ENCODE measurements at places on chromosomes 11 and 22.
A peak's percentile ranks its signal among the peaks of the same experiment; 100 is the strongest.

DNA sequence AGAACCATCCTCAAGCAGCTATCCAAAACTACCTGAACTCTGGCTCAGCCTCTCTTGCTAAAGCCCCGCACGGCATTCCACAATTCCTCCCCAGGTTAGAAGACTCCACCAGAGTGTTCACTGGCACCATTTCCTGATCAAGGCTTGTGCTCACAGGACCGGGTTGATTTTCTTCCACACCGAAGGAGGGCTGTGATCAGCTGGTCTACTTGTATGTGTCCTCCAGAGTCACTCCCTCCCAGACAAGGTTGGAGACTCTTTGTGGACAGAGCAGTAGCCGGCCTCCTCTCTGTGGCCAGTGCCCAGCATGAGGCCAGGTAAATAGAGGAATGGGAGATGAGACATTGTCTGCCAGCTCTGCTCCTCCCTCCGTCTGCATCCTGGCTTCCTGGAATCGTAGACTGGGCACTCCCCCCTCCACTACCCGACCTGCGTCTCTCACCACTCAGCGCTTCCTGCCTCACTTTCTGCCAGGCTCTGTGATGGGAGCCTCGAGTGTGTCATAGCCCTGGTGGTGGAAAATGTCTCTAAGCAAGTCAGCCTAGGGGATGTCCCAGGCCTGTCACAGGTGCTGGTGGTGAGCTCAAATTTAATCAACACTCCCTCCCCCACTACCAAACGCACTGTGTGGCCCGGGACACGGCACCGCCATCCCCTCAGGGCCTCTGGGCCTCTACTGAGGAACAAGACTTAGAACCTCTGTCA lies 12.5 kb upstream of the TMPRSS6 start:
- DNase-seq = peak; percentile 49

DNA sequence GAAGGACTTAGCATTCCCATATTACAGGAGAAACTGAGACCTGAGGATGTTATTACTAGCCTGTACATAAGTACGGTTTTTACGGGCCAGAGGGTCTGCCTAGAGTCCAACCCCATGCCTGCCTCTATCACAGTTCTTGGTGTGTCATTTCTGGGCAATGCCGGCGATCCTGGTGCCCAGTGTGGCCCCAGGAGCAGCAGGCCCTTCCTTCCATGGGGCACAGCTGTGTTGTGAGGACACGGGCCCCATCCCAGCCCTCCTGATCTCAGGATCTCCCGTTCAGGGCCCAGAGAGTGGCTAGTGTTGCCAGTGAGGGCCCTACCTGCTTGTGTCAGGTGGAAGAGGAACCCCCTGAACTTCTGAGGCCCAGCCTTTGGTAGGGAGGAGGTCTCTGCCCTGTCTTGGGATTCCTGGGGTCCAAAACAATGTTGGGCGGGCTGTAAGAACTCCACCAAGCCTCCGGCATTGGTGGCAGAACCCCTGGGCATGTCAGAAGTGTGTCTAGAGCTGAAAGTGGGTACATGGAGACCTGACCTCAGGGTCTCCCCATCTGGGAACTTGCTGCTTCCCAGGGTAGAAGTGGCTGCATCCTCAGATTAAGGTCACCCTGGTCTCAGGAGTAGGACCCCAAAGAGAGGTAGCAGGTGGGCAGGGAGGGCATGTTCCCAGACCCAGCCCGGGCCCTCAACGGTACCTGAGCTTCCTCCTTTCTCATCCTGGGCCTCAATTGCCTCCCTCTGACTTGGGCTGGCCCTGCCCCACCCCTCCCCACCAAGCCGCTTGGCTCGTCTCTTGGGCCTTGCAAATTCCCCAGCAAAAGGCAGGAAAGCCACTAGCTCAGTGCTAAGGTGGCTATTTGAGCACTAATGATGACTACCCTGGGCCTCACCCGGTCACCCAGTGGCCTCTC lies 74.6 kb upstream of the KCNQ1OT1 start:
- no peak for DNase-seq

DNA sequence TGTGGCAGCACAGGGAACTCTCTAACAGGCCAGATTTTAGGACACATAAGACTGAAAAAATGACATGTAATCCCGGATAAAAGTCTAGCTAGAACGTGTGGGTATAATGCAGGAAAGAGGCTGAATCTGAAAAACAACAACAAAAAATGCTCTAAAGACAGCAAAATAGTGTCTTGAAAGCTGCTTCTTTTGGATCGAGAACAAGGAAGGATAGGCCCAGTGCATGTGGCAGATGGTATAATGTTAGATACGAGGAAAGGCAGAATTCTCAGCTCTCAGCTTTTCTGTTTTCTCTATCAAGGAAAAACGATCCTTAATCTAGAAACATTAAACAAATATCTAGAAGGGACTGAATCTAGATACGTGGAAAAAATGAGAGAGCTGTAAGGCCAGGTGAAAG lies 33.8 kb upstream of the PARVA start:
- no peak for DNase-seq

DNA sequence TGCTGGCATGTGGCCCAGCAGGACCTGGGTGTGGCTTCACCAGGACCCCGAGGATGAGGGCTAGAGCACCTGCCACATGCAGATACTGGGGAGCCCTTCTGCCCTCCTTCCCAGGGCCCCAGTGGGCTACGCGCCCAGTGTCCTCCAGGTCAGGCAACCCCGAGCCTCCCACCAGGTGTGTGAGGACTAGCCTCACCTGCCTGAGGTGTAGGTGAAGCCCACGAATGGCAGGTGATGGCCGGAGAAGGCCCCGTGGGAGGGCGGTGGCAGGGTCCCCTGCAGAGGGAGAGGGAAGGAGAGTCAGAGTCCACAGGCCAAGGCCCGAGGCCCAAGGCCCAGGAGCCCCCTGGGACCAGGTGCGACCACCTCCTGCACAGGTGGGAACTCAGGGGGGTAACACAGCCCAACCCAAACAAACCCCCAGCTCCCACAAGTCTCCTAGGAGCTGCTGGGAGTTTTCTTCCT lies 6.5 kb downstream of the CDC42BPG start:
- DNase-seq = no peak

DNA sequence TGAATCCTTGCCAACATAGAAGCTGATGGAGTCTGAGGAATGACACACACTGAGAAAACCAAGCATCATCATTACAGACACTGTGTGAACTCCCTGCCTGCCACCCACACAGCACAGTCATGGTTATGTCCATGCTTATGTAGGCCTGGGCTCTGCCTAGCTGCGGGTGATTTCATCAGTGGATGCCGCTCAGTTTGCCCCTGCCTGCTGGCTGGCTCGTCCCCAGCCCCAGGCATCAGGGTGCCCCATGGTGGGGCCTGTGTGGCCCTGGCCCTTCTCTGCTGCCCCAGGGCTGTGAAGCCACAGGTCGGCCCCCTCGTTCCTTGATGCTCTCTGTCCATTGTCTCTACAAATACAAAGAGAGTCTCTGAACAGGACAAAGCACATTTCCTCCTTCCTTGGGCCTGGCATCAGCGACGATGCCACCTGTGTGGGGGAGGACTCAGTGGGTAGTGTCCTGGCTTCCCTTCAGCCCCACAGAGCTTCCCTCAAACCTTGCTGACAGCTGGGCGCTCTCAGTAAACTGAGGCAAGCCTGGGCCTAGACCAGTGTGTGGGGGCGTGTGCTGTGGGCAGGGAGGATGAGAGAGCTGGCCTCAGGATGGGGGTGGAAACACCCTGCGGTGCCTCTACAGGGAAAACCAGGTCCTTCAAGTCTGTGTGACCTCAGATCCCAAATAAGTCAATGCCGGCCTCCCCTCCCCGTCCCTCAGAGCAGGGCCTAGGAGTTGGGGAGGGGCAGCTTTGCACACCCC lies 20.0 kb upstream of the TUB start:
- peak; percentile 83 for DNase-seq

DNA sequence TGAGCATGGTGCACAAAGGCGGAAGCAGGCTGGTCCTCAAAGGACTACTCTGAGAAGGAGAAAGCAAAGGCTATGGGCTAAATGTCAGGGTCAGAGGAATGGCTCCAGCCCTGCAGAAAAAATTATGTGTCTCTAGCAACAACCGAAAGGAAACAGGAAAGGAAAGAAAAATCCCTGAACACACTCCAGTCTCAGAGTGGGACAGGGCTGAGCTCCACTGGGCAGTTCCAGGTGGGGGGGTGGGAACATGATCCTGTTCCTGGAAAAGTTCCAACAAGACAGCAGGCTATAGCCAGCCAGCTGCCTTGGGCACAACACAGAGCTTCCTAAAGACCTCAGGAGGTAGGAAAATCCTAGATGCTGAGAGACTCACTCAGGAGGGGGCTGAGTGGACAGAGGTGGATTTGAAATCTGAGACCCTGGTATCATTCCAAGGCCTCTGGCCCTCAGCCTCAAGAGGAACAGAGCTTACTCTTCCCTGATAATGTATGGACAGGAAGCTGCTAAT lies 1088.2 kb downstream of the TBC1D22A start:
- DNase-seq = no peak

DNA sequence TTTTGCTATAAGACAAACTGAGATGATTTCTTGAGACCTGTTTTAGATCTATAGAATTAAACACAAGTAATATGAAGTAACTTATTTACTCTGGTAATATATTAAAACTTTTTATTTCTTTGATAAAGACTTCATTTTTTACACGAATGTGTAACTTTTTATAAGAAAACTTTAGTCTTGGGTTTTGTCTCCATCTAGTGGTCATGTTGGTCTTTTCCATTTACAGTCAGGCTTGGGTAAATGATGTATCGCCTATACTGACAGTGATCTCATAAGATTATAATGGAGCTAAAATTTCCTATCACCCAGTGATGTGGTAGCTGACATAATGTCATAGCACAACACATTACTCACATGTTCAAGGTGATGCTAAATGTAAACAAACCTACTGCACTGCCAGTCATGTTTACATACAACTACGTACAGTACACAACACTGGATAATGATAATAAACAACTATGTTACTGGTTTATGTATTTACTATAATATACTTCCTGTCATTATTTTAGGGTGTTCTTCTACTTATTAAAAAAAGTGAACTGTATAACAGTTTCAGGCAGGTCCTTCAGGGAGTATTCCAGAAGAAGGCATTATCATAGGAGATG lies 7.5 kb upstream of the C11orf97 start:
- DNase-seq = peak; percentile 52

GRCh38 chr11:70242885-70243284 lies 27.6 kb upstream of the PPFIA1 start:
- DNase-seq = no peak

DNA sequence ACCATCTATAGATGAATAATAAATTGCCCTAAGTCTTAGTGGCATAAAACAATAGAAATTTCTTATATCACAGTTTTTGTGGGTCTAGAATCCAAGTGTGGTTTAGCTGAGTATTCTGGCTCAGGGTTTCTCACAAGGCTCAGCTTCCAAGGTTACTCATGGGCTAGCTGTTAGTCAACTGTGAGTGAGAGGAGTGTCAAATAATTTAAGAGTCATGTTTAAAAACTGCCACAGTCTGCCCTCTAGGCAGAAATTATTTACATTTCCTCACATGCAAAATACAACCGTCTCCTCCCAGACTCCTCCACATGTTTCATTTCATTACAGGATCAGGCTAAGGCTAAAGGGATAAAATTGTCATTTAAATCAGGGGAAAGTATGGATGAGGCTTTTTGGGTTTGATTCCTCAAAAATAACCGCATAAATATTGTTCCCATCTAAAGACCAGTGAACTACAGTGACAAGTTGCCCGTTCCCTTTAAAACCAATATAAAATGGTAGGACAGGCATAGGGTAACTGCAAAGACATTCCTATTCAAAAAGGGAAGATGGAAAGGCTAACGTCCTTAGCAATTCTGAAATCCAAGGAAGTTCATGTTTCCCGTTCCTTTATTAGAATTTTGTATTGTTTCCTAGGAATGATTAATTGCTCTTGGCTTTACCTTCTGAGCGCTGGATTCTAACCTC lies 324.3 kb downstream of the DYNC2H1 start:
- DNase-seq = peak; percentile 70

GRCh38 chr22:28815111-28815510 lies 14.7 kb upstream of the XBP1 start:
- DNase-seq = no peak

DNA sequence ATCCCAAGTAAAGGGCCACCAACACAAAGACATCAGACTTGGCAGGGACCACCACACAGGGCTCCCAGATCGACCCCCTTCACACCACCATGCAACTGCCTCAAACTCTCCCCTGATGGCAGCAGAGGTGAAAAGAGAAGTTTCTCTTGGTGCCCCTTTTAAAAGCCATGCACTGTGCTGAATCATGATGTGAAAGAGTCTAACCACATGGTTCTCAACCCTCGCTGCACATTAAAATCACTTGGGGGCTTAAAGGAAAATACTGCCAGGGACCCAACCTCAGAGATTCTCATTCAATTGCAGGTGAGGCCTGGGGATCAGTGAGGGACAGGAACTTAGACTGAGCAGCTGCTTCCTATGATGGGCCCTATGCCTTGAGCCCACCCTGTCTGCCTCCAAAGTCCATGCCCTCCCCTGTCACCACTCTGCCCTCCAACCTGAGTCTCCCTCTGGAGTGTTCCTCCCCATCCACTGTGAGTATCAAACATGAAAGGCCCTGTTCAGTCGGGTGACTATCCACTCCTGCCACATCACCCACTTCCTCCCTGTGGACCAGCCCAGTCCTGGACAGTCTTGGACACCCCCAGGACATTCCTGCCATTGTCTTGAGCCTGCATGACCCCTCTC lies 40.8 kb downstream of the PLEKHA7 start:
- DNase-seq = no peak

- no peak for DNase-seq
Observed at GRCh38 chr11:64379817-64380709, 21.1 kb downstream of the RPS6KA4 start.

DNA sequence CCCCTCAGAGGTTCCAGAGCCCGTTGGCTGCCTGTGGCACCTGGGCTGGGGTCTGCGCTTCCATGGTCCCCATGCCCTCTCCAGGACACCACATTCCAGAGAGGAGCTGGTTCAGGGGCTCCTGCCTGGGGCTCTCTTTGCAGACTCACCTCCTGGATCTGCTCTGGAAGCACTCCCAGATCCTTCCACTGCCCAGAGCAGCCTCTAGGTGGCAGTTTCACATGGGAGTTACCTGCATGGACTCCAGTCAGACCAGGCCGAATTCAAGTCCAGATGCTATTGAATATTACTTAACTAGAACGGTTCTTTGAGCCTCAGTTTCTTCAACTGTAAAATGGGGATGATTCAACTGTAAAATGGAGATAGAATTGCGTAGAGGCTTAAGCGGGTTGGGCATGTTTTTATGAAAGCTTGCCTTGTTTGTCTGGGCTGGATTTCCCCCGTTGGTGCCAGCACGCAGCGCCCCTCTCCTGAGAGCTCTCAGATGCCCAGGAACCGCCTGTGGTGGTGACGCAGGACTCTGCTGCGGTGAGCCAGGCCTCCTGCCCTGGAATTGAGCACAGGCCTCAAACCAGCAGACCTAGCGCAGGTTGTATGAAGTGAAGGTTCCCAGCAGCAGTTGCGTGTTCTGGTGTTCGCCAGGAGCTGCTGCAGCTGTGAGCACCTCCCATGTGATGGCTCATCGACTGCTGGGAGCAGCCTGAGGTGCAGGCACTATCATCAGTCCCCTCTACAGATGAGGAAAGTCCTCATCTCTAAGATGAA lies 44.2 kb downstream of the LMO1 start:
- peak; percentile 73 for DNase-seq

DNA sequence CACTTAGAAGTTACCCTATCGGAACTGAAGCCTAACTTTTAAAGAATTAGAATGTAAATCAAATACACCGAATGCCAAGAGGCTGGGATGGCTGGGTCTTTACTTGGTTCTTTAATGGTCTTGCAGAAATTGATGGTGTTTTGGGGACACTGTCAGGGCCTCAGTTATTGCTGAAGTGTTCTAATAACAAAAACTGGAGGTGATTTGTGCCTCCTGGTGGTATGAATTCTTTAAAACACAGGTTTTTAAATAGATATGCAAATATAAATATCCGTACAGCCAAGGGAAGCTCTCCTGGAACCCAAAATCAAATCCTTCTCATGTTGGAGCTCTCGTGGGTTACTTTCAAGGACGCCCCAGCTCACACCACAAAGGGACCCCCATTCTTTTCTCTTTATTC lies 19.3 kb upstream of the TMPRSS5 start:
- DNase-seq = no peak

GRCh38 chr22:37244114-37244921 lies at the start of gene RAC2:
Gene RAC2, minus strand, starts transcription at chr22:37244269. Its CDS starts 121 bp downstream, at chr22:37244148.
- DNase-seq = peak; percentile 81

Measured in AG20443 (cell line).